ENCODE measurements at places on chromosomes 3 and 15.
A peak's percentile ranks its signal among the peaks of the same experiment; 100 is the strongest.

DNA sequence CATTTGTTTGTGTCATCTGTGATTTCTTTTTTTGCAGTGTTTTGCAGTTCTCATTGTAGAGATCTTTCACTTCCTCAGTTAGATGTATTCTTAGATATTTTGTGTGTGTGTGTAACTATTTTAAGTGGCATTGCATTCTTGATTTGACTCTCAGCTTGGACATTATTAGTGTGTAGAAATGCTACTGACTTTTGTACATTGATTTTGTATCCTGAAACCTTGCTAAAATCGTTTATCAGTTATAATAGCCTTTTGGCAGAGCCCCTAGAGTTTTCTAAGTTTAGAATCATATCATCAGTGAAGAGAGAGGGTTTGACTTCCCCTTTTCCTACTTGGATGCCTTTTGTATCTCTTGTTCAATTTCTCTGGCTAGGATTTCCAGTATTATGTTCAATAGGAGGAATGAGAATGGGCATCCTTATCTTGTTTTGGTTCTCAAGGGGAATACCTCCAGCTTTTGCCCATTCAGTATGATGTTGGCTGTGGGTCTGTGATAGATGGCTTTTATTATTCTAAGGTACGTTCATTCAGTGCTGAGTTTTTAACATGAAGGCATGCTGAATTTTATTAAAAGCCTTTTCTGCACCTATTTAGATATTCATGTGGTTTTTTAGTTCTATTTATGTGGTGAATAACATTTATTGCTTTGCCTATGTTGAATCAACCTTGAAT lies 211.7 kb downstream of the MBNL1 start:
- no peak for DNase-seq

DNA sequence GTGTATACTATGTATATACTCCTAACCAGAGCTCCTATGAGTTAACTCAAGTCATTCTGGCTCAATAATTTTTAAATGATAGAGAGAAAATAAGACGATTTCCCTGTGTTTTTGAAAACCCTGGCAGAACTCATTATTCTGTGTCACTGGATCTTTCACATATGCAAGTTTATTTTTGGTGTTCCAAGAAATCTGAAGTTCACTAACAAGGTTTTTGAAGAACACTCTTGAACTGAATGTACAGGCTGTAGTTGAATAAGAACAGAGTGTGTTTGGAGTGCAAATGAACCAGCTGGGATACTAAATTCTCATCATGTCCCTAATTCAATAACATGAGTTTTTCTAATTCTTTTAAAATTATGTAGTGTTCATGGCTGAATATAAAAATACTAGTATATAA lies 466.9 kb upstream of the SUCLG2 start:
- DNase-seq: no peak

GRCh38 chr3:156291272-156292123 lies 171.1 kb downstream of the KCNAB1 start:
- no peak for DNase-seq

GRCh38 chr3:73828348-73828747 lies 203.6 kb upstream of the PDZRN3 start:
- DNase-seq: no peak

DNA sequence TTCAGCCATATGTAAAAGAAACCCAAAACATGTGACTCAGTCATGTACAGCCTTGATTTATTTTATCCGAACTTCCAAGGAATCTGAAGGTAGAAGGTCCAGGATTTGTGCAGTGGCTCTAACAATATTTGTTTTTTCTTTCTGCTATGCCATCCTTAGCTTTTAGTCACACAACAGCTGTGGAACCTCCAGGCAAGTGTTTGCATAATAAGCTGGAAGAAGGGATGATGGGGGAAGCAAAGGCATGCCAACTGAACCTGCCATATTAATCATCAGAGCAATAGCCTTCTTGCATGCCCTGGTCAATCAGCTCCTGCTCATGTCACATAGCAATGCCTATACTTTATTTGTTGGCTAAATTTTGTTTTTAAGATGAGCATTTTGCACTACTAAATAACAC lies 444.7 kb upstream of the ARPP21 start:
- DNase-seq: no peak

- DNase-seq: no peak
These were observed 22.9 kb upstream of the SMAD6 start for GRCh38 chr15:66679061-66679656.

- DNase-seq: no peak
These were observed 103.6 kb upstream of the THSD4 start for GRCh38 chr15:71011503-71012155.

- DNase-seq: no peak
These were observed 30.0 kb upstream of the GMNC start for GRCh38 chr3:190892395-190892902.

DNA sequence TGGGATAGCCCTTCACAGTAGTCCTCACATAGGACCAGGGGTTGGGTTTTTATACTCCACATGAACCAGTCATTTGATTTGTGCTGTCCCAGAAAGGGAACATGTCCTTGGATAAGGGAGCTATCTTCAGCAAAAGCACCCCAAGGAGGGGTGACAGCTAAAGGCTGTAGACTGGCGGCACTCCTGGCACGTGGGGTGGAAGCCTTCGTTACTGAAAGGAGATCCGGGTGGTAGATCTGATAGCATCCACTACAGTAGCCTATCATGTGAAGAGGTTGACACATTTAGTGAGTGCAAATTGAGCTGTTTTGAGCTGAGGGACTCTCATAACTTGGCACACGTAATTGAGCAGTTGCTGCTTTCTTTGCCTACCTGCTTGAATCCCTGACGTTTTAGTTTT lies 588.8 kb upstream of the GOLIM4 start:
- no peak for DNase-seq

DNA sequence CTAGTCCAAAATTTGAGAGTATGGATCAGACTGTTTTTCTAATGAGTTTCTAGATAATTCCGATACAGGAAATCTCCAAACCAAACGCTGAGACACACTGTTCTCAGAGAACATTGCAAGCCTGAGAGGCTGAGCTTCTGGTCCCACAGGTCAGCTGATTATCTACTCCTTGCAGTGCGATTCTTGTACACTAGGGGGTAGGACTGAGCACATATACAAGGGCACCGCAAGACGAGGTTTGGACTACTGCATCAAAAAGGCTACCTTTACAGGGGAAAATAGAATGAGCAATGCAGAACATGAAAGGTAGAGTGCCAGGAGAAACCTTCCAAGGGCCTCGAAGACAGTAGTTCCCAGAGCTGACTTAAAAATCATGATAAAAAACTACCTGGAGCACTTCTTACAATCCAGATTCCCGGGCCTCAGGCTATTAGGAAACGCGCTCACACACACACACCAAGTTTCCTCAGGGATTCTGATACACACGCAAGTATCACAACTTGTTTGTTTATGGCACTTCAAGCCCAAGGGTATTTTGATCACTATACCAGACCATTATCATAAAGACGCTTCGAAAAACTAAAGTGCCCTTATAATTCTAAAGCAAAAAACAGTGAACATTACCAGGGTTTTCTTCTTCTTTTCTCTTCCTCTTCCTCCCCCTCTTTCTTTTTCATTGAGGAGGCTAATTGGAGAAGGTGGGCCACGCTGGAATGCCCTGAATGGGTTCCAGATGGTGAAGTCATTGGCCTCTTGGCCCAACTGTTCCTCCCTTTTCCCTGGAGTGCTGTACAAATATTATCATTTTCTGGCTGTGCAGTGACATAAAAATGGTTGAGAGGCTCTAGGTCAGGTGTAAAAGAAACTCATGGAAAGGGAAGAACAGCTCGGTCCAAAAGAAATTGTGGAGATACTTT lies 61.8 kb downstream of the SLC12A8 start:
- DNase-seq: peak; percentile 53

- no peak for DNase-seq
These were observed 162.1 kb downstream of the C3orf38 start for GRCh38 chr3:88311826-88312225.

DNA sequence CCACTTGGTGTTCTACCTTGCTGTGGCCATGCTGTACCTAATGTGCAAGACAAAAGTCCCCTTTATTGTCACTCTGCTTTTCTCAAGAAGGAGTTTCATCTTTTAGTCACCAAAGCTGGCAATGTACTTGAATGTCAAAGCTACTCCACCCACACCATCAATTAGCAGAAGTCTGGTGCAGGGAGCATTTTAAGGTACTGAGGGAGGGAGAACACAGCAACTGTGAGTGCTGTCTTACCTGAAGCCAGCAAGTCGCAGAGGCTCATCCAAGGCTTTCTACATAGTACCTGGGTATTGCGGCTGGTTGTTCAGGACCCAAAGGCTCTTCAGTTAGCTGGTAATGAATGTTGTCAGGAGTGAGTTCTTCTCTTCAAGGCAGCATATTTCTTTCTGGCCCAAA lies 820.4 kb downstream of the OTOL1 start:
- no peak for DNase-seq

DNA sequence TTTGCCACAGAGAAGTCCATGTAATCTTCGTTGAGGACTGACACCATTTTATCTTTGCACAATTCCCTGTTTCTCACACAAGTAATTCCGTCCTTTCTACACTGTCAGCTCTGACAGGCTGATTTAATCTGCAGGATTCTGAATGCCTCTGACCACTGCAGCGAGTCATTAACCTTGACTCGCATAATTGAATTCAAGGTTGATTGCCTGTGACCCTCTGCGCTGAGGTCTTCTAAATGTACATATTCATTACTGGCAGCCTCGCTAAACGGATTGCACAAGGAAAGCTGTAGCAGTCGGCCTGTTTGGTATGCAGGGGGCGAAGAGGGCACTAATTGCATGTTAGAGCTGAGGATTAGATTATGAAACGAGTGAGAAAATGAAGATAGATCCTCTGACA lies 147.8 kb downstream of the SHOX2 start:
- no peak for DNase-seq

DNA sequence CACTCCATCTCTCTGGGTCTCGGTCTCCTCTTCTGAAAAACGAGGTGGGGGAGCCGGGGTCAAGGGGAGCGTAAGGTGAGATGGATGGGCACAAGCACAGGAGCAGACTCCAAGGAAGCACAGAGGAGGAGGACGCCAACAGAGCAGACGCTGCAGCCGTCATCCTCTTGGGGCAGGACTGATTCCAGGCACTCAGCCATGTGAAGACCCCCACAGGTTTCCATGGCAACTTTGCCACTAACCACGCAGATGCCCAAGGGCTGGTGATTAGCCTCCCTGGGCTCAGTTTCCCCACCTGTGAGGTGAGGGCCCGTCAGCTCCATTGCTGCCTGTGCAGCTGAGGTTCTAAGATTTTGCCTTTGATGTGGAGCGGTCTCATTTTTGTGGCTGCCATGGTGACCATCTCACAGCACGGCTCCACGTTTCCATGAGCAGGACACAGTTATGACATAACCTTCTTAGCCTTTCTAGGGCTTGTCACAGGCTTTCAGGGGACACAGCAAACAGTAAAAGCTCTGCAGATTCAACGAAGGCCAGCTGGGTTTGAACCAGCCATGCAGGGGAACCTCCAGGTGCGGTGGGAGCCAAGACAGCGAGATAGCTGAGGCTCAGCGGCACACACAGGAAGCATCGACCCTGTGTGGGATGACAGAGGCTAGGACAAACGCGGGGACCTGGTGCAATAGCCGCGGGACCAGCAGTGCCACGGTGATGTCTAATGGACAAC lies 170.3 kb downstream of the NUP210 start:
- no peak for DNase-seq

GRCh38 chr3:163863146-163863545 lies 1215.2 kb downstream of the SI start:
- no peak for DNase-seq
